ENCODE measurements at places on chromosomes 16 and 17.

DNA sequence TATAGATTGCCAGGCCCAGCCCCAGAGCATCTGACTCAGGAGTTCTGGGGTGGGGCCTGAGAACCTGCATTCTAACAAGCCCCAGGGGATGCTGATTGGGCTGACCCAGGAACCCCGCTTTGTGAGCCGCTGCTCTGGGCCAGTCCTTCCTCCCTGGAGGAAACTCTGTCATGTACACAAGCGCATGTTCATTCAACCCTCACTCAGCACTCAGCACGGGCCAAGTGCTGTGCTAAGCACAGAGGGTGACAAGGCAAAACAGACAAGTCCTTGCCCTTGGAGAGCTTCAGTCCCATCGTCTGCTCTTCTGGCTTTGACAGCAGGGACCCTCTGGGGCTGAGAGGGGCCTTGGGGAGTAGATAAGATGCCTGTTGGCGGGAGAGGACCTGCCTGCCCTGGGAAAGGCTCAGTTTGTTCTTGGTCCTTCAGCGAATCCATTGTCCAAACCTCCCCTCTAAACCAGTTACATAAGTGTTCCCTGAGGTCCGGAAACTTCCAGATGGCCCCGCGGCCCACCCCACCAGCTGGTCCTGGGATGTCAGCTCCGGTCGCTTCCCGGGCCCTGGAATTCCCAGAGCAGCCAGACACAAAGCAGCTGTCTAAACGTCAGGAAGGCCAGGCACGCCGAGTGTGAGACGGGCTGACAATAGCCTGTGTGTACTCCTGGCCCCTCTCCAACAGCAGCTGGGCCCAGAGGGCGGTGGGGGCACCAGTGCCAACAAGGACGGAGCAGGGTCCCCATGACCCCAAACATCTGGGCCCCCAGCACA lies 88.8 kb downstream of the ZDHHC7 start:
- DNase-seq: no peak

DNA sequence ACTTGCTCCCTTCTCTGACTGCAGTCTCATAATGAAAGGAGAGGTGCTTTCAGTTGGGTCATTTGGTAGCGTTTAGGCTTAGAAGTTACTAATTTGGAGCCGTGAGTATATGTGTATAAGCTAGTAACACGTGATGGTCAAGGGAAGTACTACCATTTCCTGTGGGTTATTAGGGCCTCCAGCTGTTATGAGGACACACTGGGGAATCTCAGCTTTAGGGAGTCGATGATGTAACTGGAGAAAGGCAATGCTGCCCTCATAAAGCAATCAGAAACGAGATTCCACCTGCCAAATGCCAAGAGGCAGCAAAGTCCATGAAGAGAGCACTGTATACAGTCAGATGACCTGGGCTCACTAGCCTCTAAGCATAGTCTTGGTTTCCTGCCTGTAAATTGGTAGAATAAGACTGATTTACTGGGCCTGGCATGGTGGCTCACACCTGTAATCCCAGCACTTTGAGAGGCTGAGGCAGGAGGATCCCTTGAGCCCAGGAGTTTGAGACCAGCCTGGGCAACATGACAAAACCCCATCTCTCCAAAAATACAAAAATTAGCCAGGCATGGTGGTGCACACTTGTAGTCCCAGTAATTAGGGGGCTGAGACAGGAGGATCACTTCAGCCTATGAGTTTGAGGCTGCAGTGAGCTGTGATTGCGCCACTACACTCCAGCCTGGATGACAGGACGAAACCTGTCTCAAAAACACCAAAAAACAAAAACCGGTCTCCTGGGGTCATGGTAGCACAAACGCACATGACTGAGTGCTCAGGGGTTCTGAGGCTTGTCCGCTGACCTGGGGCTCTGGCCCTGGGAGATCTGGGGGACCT lies 53.0 kb downstream of the SF3B3 start:
- peak; percentile 48 for DNase-seq

DNA sequence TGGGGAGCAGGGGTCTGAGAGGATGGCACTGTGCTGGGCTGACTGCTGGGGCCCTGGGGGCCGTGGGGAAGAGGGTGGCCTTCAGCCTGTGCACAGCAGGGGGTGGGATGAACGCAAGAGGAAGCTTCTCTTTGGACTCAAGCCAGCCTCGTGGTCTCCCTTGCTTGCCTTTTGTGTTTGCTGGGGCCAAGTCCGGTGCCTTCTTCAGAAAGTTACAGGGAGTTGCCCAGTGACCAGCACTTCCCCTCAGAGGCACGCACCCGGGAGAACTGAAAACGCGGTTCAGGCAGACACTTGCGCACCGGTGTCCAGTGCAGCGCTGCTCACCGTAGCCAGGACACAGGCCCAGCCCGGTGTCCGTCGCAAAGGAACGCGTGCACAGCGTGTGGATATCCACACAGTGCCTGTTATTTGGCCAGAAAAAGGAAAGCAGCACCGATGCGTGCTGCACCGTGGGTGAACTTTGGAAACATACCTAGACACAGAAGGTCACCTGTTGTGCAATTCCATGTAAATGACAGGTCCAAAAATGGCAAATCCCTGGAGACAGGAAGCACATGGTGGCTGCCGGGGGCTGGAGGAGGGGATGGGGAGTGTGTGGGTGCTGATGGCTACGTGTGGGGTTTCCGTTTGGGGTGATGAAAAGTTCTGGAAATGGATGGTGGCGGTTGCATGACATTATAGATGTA lies 29.4 kb upstream of the NUDT16L1 start:
- DNase-seq: no peak

DNA sequence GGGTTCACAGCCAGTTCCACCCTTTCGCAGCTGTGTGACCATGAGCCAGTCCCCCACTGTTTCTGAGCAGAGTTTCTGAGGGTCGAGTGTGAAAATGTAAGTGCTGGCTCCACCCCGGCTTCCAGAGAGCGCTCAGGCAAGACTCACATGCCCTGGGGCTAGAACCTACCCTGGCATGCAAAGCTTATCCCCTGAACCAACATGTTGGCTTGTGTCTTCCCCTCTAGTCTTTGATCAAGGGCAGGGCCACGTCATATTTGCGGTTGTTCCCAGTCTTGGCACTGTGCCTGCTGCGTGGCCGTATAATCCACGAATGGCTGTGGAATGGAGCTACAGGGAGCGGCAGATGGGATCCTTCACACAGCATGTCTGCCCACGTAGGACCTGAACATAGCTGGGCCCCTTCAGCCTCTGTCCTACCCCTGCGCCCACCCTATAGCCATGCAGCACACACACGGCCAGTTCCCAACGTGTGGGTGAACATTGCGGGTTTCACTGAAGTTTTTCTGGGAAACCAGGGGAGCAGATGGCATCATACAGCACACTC lies 84.8 kb downstream of the MRM1 start:
- no peak for DNase-seq

- DNase-seq: no peak
These were observed 15.8 kb downstream of the TEKT1 start for GRCh38 chr17:6815775-6816174.

GRCh38 chr17:148757-149156 lies 11.4 kb downstream of the SCGB1C2 start:
- no peak for DNase-seq

DNA sequence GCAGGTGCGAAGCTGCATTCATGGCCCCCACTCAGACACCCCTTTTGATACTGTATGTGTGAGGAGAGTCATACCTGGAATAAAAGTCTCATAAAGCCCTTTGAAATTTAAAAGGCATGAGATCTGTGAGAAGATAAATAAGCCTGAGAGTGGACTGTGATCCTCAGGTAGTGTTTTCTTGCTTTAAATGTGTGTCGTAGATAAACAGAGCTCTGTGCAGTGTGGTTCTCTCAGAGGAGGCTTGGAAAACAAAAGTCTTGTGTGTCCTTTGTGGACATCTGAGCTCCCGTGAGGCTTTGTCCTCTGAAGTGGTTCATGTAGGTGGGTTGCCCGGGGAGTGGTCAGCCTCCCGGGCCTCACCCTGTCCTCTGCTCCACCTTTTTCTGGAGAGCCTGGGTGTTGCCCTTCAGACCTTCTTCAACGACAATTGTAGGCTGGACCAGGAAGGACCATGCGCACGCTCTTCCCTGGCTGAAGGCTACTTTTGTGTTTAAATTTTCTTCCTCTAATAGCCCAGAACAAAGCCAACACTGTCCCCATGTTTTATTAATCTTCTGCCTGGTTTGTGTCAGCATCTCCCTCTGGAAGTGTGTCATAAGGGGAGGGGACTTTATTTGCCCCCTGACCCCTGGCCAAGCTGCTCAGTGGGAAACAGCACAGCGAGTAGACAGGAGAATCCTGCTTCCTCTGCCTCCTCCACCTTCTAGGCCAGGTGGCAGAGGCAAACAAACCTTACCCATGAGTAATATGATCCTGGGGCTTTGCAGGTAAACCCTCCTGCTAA lies 151.2 kb downstream of the MSI2 start:
- peak; percentile 21 for DNase-seq

- peak; percentile 3 for DNase-seq
These were observed 25.0 kb upstream of the KCNJ2 start for GRCh38 chr17:70144260-70144846.

- DNase-seq: peak; percentile 88
These were observed 20.0 kb upstream of the SLC35G3 start for GRCh38 chr17:35214192-35214591.

- DNase-seq: peak; percentile 90
These were observed 322.0 kb downstream of the MAF start for GRCh38 chr16:79278506-79278905.

- no peak for DNase-seq
These were observed 112.5 kb upstream of the KCNJ16 start for GRCh38 chr17:69962436-69962995.

DNA sequence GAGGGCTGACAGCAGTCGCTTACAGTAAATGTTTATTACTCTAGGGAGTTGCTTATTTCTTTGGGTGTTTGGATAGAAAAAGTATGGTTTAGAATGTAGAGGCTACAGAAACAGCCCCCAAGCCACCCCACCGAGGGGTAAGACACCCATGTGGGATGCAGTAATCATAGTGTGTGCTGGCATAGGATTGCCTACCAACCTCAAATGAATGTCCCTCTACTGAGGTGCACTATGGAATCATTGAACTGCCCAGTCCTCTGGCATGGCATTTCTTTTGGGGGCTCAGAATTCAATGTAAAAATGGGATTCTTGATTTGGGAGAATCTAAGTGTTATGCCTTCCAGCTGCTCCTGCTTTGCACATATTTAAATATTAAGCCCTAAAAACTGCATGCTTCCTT lies 46.8 kb downstream of the ZNF267 start:
- DNase-seq: no peak

All from activated CD4-positive, alpha-beta T cell treated with anti-CD3 and anti-CD28 coated beads, Interleukin-2, amount 50 U/mL, for 16 hours (primary cell).